Pulmonary artery endothelial cell (primary cell): ENCODE measurements at places on chromosomes 6 and 20. TPM values are rescaled to one million over a fixed set of nuclear protein-coding genes. Genes with fewer than 3 reads are reported as not detected.

SLC35D3 gene
- not detected in 2 replicates for total RNA-seq

TCP1 gene
- total RNA-seq = 373 and 619 TPM in 2 replicates

DEFB124 gene
- total RNA-seq = not detected in 2 replicates

TRIM38 gene
- 8.0 and 9.4 TPM in 2 replicates for total RNA-seq

DLK2 gene
- 0.13 and 0.25 TPM in 2 replicates for total RNA-seq

ADGRG6 gene
- total RNA-seq = 10.0 and 14.5 TPM in 2 replicates

GMNN gene
- 22.0 and 49.5 TPM in 2 replicates for total RNA-seq

TTPAL gene
- total RNA-seq = 4.7 and 5.8 TPM in 2 replicates

NRSN2 gene
- 15.2 and 19.0 TPM in 2 replicates for total RNA-seq

ARG1 gene
- total RNA-seq = not detected in 2 replicates

KCNK17 gene
- total RNA-seq = not detected in 2 replicates

TRIM15 gene
- not detected in 2 replicates for total RNA-seq

VSX1 gene
- total RNA-seq = not detected in 2 replicates

TSPO2 gene
- not detected in 2 replicates for total RNA-seq

CHRNA4 gene
- total RNA-seq = not detected in 2 replicates

MDFI gene
- total RNA-seq = 18.7 and 26.8 TPM in 2 replicates

KCNG1 gene
- total RNA-seq = 0.40 and 1.3 TPM in 2 replicates

TNF gene
- not detected in 2 replicates for total RNA-seq

ZNF337 gene
- 14.2 and 19.3 TPM in 2 replicates for total RNA-seq

EDN1 gene
- total RNA-seq = 326 and 496 TPM in 2 replicates

SRMS gene
- not detected in 2 replicates for total RNA-seq

GRM1 gene
- total RNA-seq = under 0.01 TPM in 2 replicates

SPATA2 gene
- 1.2 and 1.3 TPM in 2 replicates for total RNA-seq

EPB41L1 gene
- 10.7 and 11.9 TPM in 2 replicates for total RNA-seq

RRBP1 gene
- total RNA-seq = 102 and 132 TPM in 2 replicates

TMEM170B gene
- total RNA-seq = 5.4 and 5.6 TPM in 2 replicates

PLG gene
- total RNA-seq = not detected in 2 replicates

RBBP8NL gene
- total RNA-seq = not detected in 2 replicates

CYP39A1 gene
- total RNA-seq = 0.13 and 0.18 TPM in 2 replicates

APCDD1L gene
- 0.26 and 3.1 TPM in 2 replicates for total RNA-seq

PRL gene
- total RNA-seq = not detected in 2 replicates

AIF1 gene
- not detected in 2 replicates for total RNA-seq

GPR6 gene
- not detected in 2 replicates for total RNA-seq

ZNF341 gene
- 0.86 and 1.1 TPM in 2 replicates for total RNA-seq

EPPIN gene
- not detected in 2 replicates for total RNA-seq

OR2J1 gene
- total RNA-seq = not detected in 2 replicates

ARMH2 gene
- not detected in 2 replicates for total RNA-seq

TFAP2D gene
- not detected in 2 replicates for total RNA-seq

TP53TG5 gene
- total RNA-seq = not detected in 2 replicates

BNIP5 gene
- not detected in 2 replicates for total RNA-seq

SIRPB1 gene
- total RNA-seq = 0.73 TPM in 1 of 2 replicates, not detected in the other
